ENCODE measurements at places on chromosomes 3 and 15.

GRCh38 chr3:56890448-56891091 is 88.8 kb upstream of the ARHGEF3 start:
- DNase-seq, result no peak

GRCh38 chr15:66171841-66172240 is 81.7 kb downstream of the MEGF11 start:
- DNase-seq, result no peak

DNA sequence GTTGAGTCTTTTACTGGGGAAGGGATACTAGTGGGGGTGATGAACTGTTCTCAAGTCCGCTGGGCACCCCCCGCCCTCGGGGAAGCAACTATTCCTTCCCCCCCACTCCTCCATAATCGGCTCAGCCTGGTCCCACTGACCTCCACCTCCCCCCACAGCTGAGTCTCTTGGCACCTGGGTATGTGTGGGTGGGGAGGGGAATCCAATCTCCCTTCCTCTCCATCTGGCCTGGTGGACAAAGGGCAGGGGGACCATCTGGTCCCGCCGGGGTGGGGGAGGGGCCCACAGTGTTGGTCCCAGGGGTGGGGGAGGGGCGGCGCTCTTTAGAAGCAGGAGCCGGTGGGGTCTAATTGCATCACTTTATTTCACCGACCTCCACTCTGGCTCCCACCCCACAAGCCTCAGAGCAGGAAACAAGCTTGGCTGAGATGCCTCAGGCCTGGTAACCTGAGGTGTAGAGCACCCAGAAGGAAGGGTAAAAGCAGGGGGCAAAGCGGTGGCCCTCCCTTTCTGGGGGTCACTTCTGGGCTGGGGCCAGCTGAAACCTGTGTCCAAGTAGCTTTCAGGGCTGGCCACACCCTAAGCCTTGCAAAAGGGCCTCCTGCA is 1.0 kb upstream of the PCBP4 start:
- DNase-seq, result no peak

DNA sequence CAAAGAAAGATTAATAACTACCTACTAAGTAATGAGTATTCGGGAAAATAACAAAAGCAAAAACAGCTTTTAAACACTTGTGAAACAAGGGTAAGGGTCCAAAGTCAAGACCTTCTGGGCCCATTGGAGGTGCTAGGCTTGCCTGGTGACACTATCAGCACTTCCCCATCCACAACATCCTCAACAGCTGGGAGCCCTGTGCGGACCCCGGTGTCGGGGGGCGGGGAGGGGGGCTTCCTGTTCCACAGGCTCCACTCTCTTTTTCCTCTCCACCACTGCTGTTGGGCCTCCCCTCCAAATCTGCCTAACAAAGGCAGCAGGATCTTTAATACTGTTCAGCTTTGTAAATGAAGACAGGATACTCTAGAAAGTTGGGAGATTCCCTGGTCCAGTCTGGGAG is 21.6 kb downstream of the NGRN start:
- DNase-seq, result no peak

DNA sequence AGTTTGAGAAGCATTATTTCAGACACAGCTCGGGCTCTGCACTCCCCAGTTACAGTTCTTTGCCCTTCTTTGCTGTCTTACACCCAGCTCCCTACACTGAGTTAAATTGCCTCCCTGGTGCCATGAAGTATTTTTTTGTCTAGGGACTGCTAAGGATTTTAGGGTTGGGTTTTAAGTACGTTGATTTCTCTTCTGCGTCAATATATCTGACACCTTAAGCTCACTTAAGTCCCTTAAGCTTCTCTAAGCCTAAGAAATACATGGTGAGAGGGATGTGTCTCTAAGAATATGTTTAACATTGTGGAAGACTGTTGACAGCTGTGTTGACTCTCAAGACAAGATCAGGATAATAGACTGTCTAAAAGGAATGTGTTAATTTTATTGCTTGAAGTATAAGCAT is 400.5 kb downstream of the PTPRG start:
- DNase-seq, result no peak

DNA sequence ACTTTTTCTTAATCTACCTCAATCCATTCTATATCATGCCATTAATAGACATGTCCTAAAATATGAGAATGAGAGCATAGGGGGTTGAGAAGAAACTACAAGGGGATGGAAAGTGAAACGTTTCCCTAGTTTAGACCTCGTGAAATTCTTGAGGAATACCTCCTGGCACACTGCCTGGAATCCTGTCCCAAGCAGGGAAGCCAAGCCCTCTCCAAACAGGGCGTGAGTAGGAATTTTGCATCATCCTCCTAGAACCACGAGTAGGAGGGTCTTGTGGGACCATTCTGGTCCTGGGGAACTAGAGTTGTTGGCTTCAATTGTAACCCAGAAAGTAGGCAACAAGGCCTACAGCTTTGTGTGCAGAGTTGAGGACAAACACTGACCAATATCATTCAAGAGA is 19.6 kb upstream of the C3orf80 start:
- DNase-seq, result no peak

DNA sequence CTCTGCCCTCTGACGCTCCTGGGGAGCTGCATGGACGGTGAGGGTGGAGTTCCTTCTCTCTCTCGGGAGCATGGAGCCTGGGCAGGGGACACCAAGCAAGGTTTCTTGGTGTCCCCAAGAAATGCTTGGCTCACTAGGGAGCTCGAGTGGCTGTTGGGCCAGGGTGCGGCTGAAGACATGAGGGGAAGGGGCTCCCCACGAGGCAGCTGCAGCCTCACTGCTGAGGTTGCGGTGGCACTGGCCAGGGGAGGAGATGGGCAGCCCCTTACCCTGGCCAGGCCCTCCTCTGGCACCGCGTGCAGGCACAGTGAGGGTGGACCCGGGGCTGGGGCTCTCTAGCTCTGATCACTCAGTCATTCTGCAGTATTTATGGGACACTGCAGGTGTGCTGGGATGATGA is 43.5 kb upstream of the SLC41A3 start:
- no peak for DNase-seq

GRCh38 chr3:16884748-16885592 is at the start of gene PLCL2:
Gene PLCL2, plus strand, starts transcription at chr3:16884955. Its CDS starts 85 bp downstream, at chr3:16885040.
- peak; percentile 26 for DNase-seq

GRCh38 chr15:63970621-63971426 is 75.5 kb downstream of the DAPK2 start:
- DNase-seq, result no peak

DNA sequence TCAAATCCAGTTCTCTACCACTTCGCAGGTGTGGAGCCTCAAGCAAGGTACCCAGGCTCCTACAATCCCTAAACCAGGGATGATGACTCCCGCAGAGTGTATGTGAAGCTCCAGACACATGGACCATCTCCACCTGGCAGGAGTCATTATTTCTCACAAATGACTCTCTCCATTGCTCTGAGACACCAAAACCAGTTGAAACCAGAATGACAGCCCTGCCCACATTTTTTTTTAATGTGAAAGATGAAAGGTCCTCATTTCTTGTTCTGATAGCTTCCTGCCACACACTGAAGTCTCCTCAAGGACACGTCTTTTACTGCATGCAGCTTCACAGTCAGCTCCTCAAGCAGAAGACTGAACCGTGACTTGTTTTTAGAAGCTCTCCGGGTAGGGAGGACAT is 61.4 kb upstream of the ZBTB38 start:
- no peak for DNase-seq

- no peak for DNase-seq
Observed at GRCh38 chr3:10581251-10581650, 75.9 kb upstream of the ATP2B2 start.

DNA sequence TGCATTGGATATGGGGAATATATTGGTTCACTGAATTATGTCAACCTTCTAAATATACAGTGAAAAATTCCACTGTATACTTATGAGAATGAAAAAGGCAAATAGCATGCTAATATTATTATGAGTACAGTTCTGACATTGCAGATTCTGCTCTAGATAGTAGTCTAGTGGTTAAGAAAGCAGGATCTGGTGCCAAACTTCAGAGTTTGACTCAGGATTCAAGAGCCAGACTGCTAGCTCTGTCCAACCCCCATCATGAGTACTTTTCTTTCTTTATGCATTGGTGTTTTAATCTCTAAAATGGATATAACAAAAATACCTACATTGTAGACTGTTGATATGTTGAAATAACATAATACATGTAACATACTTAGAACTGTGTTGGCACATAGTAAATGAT is 57.3 kb upstream of the PLSCR4 start:
- no peak for DNase-seq

DNA sequence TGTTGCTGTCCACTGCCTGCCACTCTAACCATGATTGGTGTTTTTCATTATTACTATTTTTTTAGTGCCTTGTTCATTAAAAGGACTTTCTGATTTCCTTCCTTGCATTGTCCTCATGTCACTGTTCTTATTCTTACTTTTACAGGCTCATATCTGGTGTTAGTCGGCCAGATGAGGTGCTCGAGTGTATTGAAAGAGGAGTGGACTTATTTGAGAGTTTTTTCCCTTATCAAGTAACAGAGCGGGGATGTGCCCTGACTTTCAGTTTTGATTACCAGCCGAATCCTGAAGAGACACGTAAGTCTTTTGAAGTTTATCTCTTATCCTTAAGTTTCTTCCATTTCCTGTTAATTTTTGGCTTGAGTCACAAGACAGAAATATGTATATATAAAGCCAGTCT is 23.2 kb downstream of the QTRT2 start:
- no peak for DNase-seq

DNA sequence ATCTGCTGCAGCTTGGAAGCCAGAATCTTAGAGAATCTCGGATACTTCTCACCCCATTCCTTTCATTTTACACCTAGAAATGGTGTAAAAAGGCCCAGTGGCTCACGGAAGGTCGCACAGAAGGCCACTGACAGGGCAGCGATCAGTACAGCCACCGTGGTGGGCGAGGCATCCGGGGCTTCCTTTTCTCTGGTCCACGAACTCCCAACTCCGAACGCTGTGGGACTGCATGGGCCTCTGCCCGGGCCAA is 36.3 kb upstream of the POLG start:
- DNase-seq, result no peak

DNA sequence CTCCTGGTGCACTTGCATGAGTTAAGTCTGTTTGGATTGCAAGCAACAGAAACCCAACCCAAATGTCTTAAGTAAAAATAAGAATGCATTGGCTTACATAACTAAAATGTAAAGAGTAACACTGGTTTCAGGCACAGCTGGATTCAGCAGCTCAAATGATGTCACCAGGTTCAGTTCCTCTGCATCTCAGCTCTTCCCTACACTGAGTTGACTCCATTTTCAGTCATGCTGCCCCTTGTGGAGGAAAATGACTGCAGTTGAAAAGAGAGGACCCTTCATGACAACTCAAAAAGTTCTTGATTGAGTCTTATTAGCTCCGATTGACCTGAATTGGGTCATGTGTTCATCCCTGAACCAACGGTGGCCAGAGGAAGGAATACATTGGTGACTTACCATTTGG is 138.5 kb upstream of the ABI3BP start:
- DNase-seq, result no peak

- no peak for DNase-seq
Observed at GRCh38 chr3:140727886-140728285, 50.0 kb downstream of the TRIM42 start.

DNA sequence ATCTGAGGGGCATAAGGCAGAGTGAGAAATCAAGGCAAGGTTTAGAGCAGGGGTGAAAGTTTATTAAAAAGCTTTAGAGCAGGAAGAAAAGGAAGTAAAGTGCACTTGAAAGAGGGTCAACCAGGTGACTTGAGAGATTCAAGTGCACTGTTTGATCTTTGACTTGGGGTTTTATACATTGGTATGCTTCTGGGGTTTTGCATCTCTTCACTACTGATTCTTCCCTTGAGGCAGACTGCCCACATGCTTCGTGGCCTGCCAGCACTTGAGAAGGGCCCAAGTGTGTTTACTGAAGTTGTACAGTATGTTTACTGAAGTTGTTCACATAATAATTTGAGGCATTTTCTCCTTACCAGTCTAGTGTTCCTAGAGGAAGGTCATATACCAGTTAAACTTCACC is 367.0 kb upstream of the UBE2E2 start:
- no peak for DNase-seq

- no peak for DNase-seq
Observed at GRCh38 chr15:29280514-29280913, 10.9 kb upstream of the NSMCE3 start.

- DNase-seq, result no peak
Observed at GRCh38 chr3:36926292-36926897, 18.5 kb downstream of the TRANK1 start.

- peak; percentile 36 for DNase-seq
Observed at GRCh38 chr15:80778964-80779657, at the start of gene CEMIP. Gene CEMIP, plus strand, starts transcription at chr15:80779370. Its CDS starts 94,510 bp downstream, at chr15:80873880.

- DNase-seq, result peak; percentile 58
Observed at GRCh38 chr3:103389356-103389755, 954.5 kb downstream of the ZPLD1 start.

DNA sequence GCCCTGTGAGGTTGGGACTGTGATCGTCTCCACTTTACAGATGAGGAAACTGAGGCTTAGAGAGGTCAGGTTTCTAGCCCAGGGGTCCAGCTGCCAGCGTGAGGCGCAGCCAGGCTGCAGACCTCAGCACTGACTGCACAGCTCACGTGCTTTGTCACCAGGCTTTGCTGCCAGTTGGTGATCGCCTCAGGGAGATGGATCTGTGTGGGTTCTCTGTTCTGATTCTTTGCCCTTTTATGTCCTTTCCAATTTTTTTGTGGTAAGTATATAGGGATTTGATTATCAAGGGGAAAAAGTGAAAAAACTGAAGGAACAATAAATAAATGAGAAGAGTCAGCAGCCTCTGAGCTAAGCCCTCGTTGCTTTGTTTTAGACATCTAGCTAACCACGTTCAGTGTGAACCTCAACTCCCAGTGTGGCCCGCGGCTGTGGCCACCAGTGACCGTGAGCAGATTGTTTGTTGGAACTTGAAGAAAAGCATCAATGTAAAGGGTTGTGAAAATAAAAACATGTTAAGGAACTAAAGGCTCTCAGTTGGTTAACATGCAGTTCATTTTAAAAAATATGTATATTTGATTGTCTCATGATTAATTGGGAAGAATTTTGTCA is 117.6 kb downstream of the PDE8A start:
- no peak for DNase-seq

DNA sequence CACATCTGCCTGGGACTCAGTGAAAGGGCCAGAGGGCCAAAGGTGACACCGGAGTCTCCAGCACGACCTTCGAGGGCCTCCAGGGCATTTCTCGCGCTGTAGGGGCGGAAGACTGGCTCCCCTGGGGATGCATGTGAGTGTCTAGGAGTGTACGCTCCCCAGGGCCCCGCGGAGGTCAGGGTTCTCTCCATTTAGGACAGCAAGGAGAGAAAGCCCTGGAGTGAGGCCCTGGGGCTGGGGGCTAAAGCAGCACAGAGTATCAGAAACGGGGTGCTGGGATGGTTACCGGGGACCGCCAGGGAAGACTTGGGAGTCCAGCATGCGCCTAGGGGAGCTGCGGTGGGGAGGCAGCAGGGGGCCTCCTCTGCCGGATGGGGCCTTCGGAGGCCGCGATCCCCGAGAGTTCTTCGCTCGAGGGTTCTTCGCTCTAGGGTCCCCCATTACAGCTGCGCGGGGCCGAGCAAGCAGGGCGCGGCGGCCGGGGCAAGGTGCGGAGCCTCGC is 595 bp upstream of the APBA2 start:
- DNase-seq, result no peak

DNA sequence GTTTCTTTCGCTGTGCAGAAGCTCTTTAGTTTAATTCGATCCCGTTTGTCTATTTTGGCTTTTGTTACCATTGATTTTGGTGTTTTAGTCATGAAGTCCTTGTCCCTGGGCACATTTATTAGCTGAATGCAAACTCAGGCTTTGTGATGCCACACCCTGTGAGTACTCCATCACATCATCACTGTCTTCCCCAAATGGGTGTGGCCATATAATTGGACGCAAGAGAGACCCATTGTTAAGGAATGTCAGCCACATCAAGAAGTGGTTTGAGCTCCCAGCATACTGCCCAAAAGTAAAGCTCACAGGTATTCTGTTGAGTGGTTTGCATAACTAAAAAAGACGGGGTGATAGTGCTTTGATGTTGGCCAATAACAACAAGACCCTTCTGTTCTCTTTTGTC is 245.7 kb downstream of the SV2B start:
- no peak for DNase-seq

GRCh38 chr3:5585085-5585484 is 397.6 kb downstream of the EDEM1 start:
- DNase-seq, result no peak

Measured in NCI-H1105 treated with DMSO at 0.1 percent for 48 hours (cell line).